ENCODE measurements at places on chromosomes 5 and 9.

- DNase-seq, result no peak
Observed at GRCh38 chr5:139473105-139473504, 2.3 kb downstream of the SMIM33 start.

DNA sequence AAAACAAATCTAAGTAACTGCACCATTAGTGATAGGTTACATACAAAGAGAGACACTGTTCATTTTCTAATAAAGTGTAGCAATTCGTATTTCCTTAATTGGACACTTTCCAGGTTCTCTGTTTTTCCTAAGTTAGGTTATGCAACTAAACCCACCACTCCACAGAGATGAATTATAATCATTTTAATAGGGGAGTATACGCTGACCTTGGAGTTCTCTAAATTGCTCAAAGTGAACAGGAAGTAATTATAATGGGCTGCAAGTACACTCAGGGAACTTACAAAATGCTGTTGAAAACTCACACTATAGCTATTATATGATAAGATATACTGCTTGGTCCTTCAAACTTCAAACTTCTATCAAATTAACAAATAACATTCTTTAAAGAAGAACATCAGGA is 18.2 kb upstream of the ADCY2 start:
- DNase-seq, result no peak

GRCh38 chr9:35659340-35659739 is 1.2 kb downstream of the CCDC107 start:
- no peak for DNase-seq

- no peak for DNase-seq
Observed at GRCh38 chr9:20297646-20298084, 324.6 kb downstream of the MLLT3 start.

GRCh38 chr9:137955224-137955570 is 77.6 kb downstream of the CACNA1B start:
- DNase-seq, result no peak

DNA sequence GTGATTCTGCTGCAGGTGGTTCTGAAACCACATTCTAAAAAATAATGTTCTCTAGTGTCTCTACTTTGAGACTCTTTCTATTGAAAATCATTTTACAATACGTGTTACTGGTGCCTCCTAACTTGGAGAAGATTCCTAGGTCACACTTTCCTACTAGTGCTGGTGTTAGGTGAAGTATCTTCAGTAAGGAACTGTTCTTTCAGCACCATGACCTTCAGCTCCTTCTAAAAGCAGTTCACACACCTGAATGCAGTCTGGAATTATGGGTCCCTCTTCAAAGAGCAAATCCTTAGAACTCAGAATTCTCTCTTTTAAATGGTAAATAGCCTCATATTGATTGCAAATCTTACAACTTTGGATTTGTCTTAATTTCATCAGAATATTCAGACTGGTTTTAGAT is 10.6 kb upstream of the DPYSL3 start:
- no peak for DNase-seq

GRCh38 chr5:75616971-75617621 is 5.8 kb downstream of the ANKDD1B start:
- DNase-seq, result no peak

DNA sequence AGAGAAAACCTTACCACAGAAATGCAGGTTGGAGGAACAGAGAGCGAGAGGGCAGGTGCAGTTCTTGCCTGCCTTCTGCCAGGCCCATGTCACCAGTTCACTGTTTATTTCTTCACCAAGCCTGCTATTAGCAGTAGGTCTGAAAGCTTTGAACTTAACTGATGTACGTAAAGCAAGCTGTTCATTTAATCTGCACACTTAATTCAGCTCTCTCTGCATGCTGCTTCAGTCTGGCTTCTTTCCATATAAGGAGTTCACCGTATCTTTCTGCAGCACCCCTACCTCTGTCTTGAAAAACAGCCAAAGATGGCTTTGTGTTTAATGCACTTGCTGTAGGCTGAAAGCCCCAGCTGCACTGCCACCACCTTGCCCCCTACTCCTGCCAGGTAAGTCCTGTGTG is 205.1 kb downstream of the RAB3C start:
- no peak for DNase-seq

DNA sequence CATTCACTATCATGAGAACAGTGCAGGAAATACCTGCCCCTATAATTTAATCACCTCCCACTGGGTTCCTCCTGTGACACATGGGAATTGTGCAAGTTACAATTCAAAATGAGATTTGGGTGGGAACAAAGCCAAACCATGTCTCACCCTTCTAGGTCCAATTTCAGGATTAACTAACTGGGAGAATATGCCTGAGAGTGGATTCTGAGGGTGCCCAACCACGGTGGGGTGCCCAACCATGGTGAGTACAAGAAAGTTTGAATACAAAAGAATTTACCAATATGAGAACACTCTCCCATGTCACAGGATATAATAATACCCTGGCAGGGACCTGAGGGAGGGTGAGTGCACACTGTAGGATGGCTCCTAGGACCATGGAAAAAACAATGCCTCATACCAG is 17.2 kb upstream of the GDA start:
- no peak for DNase-seq

DNA sequence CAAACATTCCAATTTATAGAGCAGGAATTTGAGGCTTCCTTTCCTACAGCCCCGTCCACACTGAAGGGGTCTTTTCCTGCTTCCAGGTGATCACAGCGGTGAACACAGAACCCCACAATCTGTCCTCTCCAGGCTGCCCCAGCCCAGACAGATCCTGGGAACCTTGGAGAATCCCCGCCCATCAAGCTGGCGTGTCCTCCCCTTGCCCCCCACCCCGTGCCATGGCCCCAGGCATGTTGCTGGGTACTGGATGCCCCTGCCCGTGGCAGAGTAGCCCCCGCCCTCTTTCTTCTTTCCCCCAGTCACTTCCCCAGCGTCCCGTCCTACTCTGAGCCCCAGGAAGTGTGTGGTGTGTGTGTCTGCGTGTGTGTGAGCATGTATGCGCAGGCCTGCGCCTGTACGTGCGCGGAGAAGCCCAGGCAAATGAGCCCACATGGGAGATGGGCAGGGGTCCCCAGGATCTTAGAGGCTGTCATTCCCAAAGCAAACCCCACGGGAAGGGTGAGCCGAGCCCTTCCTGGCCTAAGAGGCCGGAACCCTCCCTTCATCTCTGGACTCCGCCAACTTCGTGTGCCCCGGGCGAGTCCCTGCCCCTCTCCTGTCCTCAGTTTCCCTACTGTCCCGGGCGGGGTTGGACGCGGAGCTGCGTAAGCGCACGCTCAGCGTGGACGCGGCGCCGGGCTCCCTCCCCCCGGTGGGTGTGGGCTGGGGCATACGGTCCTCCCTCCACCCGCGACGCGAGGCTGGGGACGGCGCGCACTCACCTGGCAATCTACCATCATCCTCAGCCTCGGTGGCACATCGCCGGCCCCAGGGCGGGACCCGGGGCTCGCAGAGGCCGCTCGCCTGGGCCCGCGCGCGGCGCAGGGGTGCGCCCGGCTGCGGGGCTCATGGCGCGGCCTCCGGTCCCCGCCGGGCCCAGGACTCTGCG is 15.2 kb downstream of the GBGT1 start:
- peak; percentile 59 for DNase-seq

All from T-helper 9 cell (primary cell).